ENCODE measurements at places on chromosomes 12 and 14.

DNA sequence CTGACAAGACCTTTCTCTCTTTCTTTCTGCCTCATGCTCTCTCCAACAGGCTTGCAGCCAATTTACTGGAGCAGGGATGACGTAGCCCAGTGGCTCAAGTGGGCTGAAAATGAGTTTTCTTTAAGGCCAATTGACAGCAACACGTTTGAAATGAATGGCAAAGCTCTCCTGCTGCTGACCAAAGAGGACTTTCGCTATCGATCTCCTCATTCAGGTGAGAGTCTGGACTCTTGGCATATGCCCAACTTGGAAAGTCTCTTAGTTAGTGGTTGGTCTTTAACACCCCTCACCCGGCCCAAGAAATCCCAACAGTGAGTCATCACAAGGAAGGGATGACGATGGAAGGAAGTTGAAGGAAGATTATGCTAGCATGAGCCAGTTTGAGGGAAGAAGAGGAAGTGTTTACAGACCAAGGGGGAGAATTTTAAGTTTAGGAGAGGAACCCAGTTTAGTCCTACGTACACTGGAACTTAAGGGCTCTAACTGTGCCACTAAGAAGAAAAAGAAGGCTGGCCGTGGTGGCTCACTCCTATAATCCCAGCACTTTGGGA is 189.7 kb downstream of the ETV6 start:
- DNase-seq, result no peak

DNA sequence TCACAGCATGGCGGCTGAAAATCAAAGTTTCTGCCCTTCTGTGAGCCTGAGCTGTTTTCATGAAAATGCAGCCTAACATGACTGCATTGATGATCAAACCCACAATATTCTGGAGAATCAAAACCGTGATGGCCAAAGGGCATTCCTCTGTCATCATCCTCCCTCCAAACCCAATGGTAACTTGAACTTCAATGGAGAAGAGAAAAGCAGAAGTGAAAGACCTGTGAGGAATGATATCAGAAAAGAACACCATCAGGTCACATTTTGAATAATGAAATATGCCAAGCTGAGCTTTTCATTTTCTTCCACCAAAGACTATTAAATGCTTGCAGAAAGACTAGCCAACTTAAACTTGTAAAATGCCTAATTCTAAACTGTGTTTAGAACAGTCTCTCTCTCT is 8.1 kb downstream of the KCNJ8 start:
- no peak for DNase-seq

DNA sequence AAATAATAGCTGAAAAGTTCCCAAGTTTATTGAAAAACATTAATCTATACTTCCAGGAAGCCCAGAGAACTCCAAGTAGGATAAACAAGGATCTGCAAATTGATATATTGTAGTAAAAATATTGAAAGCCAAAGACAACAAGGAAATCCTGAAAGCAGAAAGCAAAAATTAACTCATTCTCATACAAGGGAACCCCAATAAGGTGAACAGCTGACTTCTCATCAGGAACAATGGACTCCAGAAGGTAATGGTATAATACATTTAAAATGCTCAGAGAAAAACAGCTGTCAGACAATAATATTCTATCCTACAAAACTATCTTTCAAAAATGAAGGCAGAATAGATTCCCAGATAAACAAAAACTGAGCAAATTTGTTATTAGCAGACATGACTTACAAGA is 138.1 kb upstream of the BMP4 start:
- no peak for DNase-seq

DNA sequence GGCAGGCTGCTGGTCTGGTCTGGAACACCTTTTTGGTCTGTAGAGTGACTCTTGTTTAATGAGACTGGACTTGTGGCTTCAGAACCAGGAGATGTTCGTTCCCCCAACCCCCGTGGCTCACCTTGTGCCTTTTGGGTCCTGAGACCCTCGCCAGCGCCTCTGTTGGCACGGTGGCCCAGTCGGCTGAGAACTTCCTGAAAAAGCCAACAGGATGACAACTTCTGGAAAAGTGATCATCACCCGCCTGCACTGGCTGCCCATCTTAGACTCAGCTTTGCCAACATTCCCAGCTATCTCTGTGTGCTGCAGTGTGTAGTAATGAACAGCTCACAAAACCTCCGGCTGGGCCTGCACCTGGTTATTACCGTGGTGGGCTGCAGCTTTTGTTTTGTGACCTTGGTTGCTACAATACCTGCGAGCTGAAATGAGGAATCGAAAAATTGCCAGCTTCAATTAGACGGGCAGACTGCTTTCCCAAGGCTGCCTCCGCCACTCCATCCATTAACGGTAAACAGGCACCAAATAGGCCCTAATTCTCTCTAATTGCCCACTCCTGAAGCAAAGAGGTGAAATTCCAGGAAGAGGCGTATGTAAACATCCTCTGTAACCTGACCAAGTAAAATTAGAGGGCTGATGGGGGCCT is 16.0 kb downstream of the MEG3 start:
- DNase-seq, result no peak

GRCh38 chr14:55071870-55072640 is 20.6 kb downstream of the MAPK1IP1L start:
- no peak for DNase-seq

DNA sequence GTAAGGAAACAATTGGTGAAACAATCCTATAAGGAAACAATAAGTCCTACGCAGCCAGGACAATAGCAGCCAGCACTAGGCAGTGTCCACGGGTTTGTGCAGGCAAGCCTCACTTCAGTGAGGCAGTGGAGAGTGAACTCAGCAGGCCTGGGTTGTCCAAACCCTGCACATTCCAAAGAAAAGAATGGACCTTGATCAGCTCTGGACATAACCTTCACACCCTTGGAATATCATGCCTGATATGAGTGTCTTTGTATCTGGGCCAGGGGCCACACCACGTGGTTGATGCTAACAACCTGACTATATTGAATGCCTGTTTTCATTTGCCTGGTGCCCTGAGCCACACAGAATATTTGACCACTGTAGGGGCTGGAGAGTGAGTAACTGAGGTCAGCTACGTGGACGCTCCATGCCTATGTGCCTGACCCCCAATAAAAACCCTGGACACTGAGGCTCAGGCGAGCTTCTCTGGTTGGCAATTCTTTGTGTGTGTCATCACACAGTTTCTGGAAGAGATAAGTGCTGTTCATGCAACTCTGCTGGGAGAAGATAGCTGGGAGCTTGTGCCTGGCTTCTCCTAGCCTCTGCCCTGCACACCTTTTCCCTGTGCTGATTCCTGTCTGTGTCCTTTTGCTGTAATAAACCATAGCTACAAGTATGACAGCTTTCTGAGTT is 81.4 kb upstream of the NCOR2 start:
- DNase-seq, result no peak

- DNase-seq, result no peak
Observed at GRCh38 chr14:77622366-77622961, 6.0 kb upstream of the SPTLC2 start.

GRCh38 chr12:124491310-124491709 is 76.1 kb downstream of the NCOR2 start:
- no peak for DNase-seq

- DNase-seq, result no peak
Observed at GRCh38 chr12:130948136-130948535, 5.6 kb upstream of the ADGRD1 start.

DNA sequence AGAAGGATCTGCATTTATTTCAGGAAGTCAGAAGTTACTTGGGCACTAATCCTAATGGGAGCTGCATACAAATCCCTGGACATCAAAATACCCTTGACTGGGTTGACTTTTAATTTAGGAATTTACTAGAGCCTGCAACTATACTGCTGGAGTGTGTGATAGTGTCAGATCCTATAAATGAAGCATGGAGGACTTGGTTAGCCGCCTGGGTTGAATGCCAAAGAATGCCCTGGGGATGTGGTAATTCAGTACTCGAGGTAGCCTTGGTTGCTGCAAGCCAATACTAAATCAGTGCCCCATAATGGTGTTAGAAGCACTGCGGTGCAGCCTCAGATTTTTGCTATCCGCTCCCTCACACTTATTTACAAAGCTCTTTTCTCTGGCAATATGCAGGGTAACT is 184.9 kb downstream of the CAPZA3 start:
- no peak for DNase-seq

DNA sequence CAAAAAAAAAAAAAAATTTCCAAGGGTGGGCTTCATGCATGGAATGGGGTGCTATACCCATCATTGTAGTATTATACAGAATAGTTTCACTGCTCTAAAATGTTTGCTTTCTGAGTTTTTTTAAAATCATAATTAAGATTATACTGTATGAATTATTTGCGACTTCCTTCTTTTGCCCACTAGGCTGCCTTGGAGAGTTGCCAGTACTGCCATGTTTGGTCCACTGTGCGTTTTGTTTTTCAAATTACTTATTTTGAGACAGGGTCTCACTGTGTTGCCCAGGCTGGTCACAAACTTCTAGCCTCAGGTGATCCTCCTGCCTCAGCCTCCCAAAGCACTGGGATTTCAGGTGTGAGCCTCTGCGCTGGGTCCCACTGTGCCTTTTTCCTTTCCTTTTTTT is 19.9 kb downstream of the PLBD2 start:
- no peak for DNase-seq

GRCh38 chr14:101525640-101526527 is 35.4 kb upstream of the DIO3 start:
- DNase-seq, result no peak

GRCh38 chr12:59407799-59408198 is 188.0 kb upstream of the SLC16A7 start:
- DNase-seq, result no peak

DNA sequence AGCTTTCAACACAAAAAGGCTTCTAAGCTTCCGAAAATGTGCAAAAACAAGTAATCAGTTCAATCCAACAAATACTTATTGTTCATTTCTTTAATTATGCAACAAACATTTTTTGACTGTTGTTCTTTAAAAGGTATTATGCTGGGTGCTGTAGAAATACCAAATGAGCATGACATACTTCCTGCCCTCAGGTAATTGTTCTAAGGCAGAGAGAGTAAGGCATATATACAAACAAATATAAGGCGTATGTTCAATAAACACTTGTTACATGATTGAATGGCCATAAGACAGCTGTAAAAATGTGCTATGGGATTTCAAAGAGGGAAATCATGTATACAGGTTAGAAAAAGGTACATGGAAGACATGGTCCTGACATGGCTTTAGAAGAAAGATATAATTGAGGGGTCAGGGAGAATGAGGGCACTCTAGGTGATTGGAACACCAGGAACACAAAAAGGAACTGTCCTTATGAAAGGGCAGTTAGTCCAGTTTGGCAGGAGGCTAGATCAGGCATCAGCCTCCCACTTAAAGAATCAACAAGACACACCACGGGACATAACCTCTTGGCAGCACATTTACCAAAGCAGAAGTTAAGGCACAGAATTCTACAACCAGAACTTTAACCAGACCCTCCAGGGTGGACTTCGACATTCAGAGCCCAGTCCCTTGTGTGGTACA is 135.8 kb upstream of the SCAF11 start:
- DNase-seq, result no peak
